ENCODE measurements at places on chromosomes 7 and 10.

DNA sequence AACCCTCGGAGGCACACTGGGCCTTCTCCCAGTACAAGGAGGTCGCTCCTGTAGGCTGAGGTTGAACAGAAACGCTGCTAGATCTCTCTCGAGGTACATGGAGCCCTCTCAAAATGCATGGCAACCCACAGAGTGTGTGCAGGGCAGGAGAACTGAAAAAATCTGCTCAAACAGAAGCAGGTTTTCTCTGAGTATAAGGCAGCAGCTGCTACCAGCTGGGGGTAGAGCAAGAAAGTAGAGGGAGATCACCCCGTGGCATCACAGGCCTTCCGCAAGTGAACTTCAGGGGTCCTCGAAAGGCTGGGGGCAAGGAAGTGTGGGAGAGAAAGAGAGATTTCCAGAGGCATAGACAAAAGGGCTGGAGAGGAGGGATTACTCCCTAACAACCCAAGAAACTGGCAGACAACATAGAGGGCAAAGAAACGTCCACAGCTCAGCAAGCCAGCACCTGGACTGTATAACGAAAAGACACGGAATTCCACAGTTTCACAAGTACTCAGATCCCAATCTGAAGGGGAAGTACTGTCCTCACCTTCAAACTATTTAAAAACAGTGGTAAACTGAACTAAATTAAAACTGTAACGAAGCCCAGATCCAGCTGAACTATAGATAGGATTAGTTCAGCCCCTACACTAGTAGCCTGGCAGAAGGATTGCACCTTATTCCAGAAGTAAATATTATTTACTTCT is 299.2 kb downstream of the IPMK start:
- DNase-seq = no peak

DNA sequence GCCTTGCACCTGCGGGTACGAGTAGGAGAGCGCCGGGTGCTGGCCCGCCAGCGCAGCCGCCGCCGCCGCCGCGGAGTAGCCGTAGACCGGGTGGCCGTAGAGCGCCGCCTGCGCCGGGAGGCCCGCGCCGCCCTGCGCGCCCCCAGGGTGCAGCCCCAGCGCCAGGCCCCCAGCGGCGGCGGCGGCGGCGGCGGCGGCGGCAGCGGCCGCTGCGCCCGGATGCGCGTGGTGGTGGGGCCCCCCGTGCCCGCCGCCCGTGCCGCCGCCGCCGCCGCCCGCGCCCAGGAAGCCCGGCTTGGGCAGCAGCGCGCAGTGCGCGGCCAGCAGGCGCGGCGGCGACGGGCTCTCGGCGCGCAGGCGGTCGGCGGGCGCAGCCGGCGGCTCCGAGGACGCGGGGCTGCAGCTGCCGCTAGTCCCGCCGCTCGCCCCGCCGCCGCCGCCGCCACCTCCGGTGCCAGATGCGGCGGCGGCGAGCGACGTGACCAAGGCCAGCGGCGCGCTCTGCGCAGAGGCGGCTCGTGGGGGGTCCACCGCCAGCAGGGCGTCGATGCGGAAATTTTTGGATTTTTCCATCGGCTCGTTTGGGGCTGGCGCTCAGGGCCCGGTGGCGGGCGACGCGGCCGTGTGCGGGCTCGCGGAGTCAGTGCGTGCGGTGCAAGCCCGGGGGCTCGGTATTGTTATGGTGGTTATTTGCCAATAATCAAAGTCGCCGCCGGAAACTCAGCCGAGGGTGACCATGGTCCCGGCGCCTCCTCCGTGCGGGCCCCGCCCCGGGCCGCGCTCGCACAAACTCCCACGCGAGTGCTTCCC is 480 bp downstream of the MNX1 start:
- DNase-seq = no peak

- no peak for DNase-seq
These were observed 210.9 kb downstream of the DGKB start for GRCh38 chr7:14691597-14692203.

DNA sequence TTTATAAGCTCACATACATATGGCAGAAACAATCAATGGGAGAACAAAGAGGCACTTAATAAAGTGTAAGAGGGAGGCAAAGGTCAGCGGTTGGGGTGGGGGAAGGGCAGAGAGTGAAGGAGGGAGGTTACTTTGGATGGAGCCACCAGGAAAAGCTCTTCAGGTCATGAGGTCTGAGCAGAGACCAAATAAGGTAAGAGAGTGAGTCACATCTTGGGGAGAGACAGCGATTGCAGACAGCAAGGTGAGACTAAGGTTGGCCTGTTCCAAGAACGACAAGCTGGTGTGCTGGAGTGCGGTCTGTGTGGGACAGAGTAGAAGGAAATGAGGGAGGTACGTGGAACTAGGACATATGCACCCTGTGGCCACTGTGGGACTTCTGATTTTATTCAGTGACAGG is 74.3 kb upstream of the TOMM7 start:
- no peak for DNase-seq

DNA sequence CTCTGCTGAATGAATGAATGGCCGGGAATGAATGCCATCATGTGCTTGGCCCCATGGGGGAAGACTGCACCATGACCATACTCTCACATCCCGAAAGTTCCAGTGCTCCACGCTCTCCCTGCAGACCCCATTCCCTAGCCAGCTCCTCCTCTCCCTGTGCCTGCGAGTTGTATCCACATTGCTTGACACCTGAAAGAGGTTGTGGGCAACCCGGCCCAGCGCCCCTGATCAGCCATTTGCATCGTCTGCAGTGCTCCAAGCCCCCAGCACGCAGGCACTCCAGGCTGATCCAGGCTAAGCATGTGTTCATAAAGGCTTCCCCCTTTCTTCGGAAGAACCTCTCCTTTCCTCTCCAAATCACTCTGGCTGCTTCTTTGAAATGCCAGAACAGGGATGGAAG is 354.4 kb upstream of the MKI67 start:
- DNase-seq = no peak

DNA sequence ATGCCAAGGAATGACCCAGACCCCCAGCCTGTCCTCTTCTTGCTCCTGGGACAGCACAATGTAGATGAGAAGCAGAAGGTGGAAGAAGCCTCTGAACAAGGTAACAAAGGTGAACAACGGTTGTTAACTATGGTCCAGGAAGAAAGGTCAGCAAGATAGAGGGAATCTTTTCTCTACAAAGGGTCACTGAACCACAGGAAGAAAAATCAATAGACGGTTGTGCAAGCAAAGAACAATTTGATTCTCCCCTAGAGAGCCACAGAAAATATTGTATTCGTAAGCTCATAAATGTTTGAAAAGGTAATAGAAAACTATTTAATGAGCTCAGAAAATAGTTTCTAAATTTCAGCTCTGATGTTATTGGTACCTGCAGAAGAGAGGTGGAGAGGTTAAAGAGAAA is 111.3 kb downstream of the ST8SIA6 start:
- DNase-seq = no peak

DNA sequence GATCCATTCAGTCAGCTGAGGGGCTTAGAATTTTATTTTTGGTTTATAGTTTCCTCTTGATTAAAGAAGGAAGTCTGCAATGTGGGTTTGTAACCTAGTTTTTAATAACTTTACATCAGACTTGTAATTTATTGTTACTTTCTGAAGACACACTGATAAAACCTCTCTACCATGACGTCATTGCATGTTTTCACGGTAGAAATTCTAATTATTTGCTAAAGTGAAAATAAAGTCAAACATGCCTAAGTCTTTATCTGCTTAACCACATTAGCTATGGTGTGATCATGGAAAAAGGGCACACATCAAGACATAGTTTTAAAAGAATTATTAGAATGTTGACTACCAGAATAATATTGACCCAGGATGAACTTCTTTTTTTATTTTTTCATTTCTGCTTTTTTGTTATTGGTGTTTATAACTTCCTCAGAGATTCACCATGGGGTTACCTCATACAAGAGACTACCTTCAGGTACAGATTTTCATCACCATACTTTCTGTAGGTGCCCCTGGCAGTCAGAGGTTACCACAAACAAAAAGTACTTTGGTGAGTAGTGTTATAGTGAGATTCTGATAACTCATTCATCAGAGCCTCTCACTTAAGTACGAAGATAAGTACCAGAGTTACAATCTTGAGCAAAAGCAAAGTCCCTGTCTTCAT is 7.0 kb upstream of the PANK1 start:
- DNase-seq = no peak

- no peak for DNase-seq
These were observed 70.6 kb downstream of the PFKFB3 start for GRCh38 chr10:6273351-6273750.

DNA sequence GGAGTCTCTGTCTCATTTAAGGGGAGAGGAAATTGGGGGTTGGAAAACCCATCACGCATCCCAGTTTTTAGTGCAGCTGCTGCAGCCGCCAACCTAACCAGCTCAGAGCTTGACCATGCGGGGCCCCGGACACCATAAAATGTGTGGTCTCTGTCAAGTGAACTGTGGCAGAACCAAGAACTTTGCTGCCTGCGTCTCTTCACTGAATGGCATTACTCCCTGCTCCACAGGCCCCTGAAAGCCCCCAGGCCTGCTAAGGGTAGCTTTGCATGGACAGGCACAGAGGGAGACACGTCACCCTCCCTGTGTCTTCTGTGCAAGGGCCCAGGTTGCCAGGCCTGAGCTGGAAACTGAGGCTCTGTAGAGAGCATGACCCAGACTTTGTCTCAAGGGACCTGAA is 144.6 kb upstream of the GPR26 start:
- no peak for DNase-seq

DNA sequence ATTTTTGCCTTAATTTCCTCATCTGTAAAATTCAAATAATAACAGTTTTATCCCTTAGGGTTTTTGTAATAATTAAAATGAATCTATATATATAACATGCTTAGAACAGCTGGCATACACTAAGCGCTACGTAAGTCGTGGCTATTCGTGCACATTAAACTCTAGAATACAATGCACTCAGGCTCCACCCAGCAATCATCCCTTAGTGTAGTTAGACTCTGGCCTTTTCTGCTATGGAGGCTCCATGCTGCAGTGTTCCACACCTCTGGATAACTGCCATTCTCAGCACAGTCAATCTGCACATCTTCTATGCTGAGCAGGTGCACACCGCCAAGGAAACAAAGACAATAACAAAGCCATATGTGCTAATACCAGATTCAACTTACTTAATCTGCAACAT is 92.9 kb downstream of the IPMK start:
- no peak for DNase-seq

DNA sequence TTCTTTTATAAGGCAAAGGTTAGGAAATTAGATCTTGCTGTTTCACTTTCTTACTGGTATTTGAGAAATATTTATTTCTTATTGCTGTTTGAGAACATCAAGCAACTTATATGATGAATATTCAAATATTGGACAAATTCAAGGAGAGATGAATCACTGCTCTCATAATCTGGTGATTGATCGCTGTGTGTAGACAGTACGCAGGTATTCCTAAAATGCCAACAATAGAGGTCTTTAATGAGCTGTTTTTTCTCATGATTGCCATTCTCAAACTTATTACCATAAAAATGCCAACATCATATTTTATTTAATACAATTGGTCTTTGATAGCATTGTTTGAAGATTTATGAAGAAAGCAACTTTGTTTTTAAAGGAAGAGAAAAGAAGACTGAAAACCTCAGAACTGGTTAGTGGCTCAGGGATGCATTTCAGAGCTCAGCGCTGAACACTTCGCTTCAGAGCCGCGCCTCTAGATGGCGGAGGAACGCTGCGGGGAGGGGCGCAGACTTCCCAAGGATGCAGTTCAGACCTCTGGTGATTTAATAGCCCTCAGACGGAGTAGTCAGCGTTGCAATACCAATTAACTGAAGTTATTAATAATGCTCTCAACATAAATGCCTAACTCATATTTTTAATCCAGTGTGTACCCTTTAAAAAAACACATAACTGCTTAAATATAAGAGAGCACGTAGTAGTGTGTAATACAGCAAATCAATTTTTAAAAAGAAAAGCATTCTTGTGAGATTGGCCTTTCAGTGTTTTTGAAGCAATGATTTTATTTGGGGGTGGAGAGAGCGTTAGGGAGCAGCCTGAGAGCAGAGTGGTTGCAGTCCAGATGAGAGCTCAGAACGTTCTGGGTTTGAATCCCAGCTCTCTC is 38.5 kb upstream of the STEAP4 start:
- DNase-seq = no peak

DNA sequence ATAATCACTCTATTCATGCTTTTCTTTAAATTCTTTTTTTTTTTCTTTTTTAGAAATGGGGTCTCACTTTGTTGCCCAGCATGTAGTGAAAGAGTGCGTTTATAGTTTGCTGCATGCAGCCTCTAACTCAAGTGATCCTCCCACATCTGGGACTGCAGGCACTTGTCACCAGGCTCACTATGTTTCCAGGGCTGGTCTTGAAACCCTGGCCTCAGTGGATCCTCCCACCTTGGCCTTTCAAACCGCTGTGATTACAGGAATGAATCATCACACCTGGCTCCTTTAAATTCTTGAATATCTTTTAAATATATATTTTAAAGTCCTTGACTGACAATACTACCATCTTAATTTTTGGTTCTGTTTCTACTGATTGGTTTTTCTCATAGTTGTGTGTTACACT is 591.6 kb upstream of the KCND2 start:
- DNase-seq = no peak

DNA sequence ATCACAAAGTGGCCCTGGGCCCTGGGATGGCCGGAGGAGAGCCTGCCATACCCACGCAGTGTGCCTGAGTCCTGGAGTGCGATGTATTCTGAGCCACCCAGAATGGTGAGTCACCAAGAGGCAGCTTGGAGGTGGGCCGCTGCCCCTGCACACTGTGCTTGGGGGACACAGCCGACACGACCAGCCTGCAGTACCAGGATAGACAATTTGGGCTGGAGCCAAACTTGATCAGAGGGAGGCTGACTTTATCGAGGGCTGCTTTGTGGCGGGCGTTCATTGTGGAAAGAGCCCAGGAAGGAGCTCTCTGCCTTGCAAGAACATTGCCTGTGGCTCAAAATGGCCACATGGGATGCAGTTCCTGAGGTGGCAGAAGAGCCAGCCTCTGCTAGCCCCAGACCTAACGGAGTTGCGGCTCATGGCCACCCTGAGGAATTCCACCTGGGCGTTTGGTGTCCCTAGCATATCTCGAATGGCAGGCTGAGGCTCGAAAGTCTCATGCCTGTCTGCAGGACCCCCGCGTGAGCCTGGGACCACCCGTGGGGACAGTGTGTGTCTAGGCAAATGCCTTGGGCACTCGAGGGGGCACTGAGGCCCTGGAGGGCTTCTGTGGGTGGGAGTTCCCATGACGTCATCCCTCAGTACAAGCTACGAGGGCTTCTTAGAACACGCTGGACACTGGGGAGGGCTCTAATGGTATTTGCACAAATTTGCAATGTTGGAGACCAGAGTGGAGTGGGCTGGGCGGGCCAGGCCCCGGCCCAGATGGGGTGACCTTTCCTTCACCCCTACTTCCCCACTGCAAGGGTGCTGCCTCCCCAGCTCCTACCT is 79.7 kb downstream of the LHPP start:
- DNase-seq = no peak

- no peak for DNase-seq
These were observed 22.6 kb downstream of the UNCX start for GRCh38 chr7:1255080-1255816.

GRCh38 chr7:78578686-78579085 is 780.1 kb downstream of the PHTF2 start:
- DNase-seq = no peak

DNA sequence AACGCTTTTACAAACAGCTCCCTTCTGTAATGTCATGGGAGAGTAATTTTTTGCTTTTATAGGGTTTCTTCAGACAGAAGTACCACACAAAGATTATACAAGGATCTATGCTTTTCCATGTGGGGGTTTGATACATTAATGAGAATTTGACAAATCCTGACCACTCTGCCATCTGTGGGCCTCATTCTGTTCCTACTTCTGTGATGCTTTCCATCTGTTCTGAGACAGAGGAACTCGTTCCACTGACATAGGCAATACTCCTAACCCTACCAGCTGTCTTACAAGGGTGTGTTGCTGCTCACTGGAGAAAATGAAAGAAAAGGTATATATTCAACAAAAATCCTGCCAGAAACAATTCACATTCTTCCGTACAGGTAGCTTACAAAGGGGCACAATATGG is 59.4 kb upstream of the NAMPT start:
- no peak for DNase-seq
